ENCODE measurements at places on chromosomes 13 and 19.

DNA sequence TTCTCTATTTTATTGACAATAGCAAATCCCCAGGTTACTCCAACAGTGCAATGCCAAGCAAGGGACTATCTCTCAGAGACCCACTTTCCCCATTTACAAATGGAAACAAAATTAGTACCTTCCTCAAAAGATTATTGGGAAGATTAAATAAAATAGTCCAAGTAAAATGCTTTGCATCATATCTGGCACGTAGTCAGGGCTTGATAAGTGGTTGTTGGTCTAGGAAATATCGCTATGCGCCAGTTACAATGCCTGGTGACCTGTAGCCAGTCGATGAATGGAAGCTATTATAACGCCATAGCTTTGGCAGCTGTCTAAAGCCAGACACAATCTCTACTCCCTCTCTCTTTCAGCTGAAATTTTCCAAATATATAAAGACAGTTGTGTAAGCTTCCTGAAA, 220.3 kb downstream of the RAP2A start:
- no peak for DNase-seq

DNA sequence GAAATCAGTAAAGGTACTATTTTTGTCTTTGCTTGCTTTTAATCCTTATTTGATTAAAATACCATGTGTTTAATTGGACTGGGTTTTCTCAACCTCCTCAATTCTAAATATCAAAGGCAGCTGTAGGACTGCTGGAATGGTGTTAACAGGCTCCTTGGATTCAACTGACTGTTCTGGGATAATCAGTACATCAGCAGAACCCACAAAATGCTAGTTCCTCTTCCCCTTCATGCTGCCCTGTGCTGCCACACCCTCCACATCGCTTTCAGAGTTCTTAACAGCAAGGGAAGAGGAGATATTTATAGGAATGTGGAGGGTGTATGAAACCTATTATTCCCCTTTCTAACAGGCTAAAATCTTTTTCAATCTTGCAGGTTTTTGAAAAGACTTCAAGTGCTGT, 82.4 kb downstream of the KCTD12 start:
- no peak for DNase-seq

- no peak for DNase-seq
Measured at GRCh38 chr19:22602631-22603272, 31.4 kb upstream of the ZNF492 start.

GRCh38 chr13:26831336-26831908, 70.8 kb upstream of the GPR12 start:
- DNase-seq: no peak

- no peak for DNase-seq
Measured at GRCh38 chr19:29724102-29724641, 9.1 kb upstream of the C19orf12 start.

- DNase-seq: no peak
Measured at GRCh38 chr19:1110809-1111640, 7.2 kb downstream of the GPX4 start.

DNA sequence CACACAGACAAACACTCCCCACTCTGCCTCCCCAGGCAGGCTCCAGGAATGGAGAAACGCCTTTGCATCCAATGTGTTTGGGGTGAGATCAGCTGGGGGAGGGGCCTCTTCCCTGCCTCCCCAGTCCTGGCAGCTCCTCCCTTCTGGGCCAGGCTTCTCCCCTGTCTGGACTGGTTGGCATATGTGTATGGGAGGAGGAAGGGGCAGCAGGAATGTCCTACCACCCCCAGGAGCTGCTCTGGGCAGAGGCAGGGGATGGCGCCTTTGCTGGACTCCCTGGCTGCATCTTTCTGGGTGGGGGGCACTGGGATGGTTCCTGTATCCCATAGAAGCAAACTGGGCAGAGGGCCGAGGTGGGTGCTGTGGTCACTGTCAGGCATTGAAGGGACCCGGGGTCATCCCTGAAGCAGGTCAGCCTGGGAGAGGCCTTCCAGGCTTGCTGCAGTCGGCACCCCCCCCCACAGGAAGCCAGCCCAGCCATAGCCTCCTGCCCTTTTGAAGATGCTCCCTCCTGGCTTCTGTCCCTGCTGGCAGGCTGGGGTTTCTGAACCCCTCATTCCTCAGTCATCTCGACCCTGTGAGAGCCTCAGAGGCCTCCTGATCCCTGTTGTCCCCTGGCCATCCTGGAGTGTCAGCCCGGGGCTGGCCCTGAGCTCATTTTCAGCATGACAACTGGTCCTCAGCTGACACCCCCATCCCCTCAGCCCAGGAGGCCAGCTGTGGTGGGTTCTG, 21.2 kb upstream of the SLC7A10 start:
- no peak for DNase-seq

DNA sequence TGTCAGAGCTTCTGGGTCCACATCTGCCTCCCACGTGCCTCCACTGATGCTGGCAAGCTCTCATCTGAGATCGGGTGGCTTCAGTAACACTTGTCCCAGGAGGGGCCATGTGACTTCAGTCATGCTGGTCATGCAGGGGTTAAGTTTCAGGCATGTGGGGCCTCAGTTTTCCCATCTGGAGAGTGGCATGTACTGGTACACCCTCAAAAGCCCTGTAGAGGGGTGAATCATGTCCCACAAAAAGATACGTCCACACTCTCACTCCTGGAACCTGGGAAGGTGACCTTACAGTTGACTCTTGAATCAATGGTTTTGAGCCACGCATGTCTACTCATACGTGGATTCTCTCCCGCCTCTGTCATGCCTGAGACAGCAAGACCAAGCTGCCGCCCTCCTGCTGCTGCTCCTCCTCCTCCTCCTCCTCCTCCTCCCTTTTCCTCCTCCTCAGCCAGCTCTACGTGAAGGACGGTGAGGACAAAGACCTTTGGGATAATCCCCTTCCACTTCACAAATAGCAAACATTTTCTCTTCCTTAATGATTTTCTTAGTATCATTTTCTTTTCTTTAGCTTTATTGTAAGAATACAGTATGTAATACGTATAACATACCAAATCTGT, 53.7 kb downstream of the COMP start:
- DNase-seq: no peak

- no peak for DNase-seq
Measured at GRCh38 chr13:71869274-71869673, 2.3 kb upstream of the DACH1 start.

- DNase-seq: no peak
Measured at GRCh38 chr13:91313581-91313980, 33.9 kb upstream of the MIR17HG start.

DNA sequence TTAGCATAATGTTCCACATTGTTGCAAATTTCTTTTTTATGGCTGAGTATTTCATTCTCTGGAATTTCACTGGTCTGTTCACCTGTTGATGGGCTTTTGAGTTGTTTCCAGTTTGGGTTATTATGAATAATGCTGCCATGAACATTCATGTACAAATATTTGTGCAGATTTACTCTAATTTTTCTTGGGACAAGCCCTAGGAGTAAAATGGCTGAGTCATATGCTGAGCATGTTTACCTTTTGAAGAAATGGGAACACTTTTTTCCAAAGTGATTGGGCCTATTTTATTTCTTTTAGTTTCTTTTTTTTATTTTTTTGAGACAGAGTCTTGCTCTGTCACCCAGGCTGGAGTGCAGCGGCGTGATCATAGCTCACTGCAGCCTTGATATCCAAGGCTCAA, 4.7 kb upstream of the FBL start:
- DNase-seq: no peak

- no peak for DNase-seq
Measured at GRCh38 chr19:5053661-5054060, 84.7 kb downstream of the KDM4B start.

GRCh38 chr19:55441319-55441691, 1.8 kb downstream of the SHISA7 start:
- DNase-seq: no peak

DNA sequence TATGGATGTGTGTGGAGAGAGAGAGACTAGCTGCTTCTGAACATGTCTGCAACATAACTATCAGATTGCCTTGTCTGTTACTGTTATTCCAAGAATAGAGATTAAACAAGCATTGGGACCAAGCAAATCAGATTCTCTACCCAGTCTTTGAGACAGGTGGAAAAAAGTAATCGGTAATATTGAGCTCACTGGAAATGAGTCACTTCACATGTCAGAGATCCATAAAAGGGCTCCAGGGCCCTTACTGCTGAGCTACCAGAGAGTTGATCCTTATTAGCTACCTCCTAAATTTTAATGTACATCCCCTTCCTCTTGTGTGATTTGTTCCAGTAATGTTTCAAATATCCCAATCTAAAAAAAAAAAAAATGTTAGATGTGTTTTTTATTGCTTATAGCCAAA, 2118.0 kb downstream of the PCDH9 start:
- no peak for DNase-seq

DNA sequence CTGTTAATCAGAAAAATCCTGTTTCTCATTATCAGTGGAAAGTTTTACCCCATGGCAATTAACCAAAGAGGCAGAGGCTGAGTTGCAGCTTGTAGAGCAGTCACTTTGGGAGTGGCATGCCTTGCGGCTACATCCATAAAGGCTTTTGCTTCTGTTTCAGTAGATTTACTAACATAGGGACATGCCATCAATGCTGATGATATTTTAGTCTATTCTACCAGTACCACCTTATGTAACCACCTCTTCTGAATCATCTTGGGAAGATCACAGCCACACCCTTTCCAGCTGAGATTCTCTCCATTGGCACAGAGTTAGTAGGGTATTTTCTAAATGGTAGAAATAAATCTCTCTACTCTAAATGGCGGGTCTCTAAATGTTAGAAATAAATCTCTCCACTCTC, 37.5 kb downstream of the POSTN start:
- no peak for DNase-seq

DNA sequence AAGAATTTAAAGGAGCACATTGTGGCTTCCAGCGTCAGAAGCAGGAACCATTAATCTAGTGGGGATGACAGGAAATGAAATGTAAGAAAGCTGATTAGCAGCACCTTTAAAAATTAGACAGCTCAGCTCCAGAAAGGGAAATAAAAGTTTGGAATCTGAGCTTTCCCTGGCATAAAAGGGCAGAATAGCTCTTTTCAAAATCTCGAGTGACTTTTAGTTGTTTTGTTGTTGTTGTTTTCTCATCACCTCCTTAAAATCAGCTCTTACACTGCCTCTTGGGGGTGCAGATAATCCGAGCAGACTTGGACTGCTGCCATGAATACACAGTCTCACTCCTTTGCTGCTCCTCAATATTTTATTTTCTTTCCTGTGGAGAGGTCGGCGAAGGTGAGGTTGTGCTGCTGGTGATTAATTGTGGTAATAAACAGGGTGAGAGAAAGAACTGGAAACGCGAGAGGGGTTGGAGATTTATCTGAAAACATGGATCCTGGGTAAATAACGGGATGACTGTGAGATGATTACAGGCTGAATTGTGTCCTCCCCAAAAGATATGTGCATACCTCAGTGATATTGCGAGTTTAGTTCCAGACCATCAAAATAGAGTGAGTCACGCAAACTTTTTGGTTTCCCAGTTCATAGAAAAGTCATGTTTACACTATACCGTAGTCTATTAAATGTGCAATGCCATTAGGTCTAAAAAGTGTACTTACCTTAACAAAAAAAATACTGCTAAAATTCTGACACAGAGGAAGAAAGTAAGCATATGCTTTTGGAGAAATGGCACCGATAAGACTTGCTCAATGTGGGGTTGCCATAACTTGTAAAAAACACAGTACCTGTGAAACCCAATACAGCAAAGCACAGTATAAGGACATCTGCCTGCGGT, 787.7 kb downstream of the UQCRFS1 start:
- DNase-seq: no peak

- no peak for DNase-seq
Measured at GRCh38 chr19:21256722-21257121, 72.5 kb downstream of the ZNF708 start.

DNA sequence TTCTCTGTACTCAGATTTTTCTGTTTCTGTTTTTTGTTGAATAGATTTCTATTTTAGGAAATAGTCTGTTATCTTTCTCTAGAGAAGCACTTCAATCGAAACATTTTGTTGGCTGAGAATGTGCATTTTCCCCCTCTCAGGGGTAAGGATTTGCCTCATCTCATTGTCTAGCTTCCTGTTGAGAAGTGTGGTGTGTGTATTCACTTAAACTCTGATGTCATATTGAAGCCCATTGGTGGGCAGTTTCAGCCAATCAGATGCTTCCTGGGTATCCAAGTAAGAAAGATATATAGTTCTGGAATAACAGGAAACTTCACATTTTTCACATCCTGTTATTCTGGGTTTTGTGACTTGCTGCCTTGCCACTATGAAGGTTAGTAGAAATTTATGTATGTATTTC, 87.6 kb downstream of the ARHGEF7 start:
- DNase-seq: no peak

DNA sequence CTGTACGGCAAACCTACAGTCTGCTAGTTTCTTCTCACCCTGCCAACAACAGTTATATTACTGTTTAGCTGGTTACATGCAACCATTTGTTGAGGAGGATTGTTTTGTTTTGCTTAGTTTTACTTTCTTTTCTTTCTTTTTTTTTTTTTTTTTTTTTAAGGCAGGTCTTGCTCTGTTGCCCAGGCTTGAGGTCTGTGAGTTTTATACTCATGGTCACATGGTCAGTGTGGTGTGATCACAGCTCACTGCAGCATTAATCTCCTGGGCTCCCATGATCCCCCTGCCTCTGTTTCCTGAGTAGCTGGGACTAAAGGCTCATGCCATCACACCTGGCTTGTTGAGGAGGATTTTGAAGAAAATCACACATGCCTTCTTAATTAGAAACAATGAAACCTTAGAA, 505.6 kb downstream of the GPC5 start:
- DNase-seq: no peak

GRCh38 chr19:46945694-46946489, 73.7 kb upstream of the NPAS1 start:
- DNase-seq: no peak

- no peak for DNase-seq
Measured at GRCh38 chr19:41441321-41441945, 1.5 kb upstream of the ERICH4 start.

DNA sequence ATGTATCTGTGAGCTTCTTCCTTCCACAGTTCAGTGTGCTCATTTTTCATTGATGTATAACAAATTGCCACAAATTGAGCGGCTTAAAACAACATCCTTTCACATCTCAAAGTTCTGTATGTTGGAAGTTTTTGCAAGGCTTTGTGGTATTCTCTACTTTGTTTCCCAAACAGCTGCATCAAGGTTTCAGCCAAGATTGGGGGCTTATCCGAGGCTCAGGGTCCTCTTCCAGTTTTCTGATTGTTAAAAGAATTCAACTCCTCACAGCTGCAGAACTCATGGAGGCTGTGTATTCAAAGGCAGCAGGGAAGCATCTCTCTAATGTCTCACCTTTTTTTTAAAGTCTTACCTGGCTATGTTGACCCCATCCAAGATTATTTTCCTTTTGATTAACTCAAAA, 1369.8 kb downstream of the PCDH9 start:
- no peak for DNase-seq

DNA sequence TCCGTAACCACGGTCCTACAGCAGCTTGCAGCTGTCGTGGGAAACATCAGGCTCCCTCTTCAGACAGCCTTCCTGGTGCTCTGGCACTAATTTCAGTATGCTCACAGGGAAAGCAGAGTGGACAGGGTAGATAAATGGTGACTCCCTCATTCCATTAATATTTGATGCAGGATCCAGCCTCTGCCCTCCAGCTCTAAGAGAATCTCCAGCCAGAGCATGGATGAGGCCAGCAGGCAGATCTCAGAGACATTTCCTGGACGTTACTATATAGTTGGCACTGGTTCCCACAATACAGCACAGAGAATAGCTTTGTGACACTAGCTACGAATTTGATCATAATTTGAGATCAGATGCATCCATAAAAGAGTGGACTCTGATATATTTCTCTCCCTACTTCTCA, 341.4 kb downstream of the LIG4 start:
- DNase-seq: no peak

GRCh38 chr19:2759362-2759761, 19.5 kb upstream of the SLC39A3 start:
- no peak for DNase-seq
